ENCODE measurements at places on chromosomes 3 and 15.

DNA sequence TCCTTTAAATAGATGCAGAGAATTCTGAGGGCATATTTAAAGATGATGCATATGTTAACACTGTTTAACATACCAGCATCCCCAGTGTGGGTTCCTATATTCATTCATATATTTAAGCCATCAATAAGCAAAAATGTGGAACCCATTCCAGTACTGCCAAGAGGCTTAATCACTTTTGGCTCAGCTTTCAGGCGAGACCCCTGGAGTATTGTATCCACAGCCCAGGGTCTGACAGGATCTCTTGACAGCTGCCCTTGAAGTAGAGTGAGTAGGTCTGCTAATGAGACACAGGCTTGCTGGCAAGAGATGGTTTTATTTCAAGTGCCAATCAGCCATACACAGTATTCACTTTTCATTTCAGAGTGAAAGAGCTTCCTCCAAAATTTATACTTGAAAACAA, 367.3 kb downstream of the OCA2 start:
- DNase-seq = no peak

GRCh38 chr15:27873828-27874227, 225.3 kb downstream of the OCA2 start:
- no peak for DNase-seq

- DNase-seq = no peak
These were observed 301.1 kb downstream of the SHQ1 start for GRCh38 chr3:72547183-72547582.

GRCh38 chr15:50189633-50190032, 7.6 kb downstream of the SLC27A2 start:
- DNase-seq = no peak

GRCh38 chr3:99674086-99674789, 35.8 kb downstream of the COL8A1 start:
- peak; percentile 63 for DNase-seq

DNA sequence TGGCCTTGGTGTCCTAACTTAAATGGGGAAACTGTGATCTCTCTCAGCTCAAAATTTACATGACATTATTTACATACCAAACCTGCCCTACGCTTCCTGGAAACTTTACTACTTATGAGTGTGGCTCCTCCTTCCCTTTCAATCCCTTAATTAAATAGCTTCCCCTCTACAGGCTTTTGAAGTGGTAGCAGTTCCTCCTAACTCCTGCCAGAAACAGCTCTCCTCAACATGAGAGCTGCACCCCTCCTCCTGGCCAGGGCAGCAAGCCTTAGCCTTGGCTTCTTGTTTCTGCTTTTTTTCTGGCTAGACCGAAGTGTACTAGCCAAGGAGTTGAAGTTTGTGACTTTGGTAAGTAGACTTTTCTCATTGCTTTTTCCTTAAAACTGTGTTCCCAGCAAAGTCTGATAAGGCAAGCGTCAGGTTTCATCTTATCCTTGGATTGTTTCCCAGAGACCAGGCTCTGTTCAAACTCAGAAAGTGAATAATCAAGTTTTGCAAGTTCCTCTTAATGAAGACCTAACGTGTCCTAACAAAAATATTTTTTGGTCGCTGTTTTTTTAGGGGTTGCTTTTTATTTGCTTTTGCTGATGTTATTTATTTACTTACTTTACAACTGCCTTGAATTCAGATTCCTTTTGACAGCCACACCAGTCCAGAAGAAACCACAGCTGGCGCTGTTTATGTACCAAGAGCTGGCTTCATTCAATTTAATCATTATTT, at the start of gene ACP3:
TSS of gene ACP3 (plus strand) at position 179 of the 720 bp plus-strand sequence. CDS start at position 229, 50 bp downstream.
- peak; percentile 91 for DNase-seq

DNA sequence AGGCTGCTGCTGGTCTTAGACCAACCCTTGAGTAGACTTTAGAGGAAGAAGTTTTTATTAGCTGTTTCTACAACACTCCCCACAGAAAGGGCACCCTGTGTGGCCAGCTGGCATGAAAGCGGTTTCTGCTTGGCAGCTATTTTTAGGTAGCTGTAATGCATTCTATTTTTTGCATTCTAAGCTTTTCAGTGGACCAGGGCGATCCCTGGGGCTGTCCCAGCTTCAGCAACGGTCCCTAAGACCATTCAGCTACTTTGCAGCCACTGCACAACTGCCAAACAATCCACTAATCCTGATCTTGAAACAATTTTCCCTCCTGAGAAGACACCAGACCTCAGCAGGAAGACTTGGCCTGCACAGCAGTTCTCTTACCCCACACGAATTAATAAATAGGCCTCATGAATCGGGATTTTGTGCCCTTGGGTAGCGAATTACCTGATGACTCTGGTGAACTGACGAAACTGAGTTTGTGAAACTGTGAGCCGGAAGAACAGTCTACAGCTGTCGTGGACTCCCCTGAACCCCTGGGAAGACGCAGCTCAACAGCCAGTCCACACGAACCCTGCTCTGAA, 14.6 kb upstream of the TFRC start:
- no peak for DNase-seq

GRCh38 chr3:43766672-43767465, 76.1 kb downstream of the ABHD5 start:
- DNase-seq = no peak

DNA sequence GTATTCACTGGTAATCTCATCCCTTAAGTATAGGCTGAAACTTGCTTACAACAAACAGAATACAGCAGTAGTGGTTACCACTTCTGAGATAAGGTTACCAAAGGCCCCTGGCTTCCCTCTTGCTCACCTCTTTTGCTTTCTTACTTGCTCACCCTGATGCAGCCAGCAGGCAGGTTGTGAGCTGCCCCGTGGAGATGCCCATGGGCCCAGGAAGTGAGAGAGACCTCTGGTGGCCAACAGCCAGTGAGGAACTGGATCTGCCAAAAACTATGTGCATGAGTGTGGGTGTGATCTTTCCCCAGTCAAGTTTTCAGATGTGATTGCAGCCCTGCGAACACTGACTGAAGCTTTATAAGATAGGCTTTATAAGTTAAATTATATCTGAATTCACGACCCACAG, 48.7 kb downstream of the NMNAT3 start:
- no peak for DNase-seq

DNA sequence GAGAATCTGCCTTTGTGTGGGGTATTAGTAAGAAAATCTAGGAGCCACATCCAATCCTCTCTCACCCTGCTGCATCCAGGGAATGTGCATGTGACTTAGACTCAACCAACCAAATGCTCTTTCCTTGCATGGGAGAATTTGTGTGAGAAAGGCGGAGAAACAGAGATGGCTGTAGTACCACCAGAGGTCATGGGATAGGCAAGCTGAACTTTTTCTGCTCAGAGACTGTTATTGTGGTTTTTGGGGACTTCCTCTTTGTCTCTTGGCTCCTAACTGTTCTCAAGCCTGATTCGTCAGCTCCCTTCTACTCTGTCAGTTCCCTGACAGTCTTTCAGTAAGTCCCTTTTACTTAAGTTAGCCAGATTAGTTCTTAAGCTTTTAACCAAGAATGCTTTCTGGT, 2.6 kb upstream of the ZSCAN2 start:
- DNase-seq = peak; percentile 25

GRCh38 chr3:194941956-194942511, 256.4 kb downstream of the FAM43A start:
- no peak for DNase-seq

DNA sequence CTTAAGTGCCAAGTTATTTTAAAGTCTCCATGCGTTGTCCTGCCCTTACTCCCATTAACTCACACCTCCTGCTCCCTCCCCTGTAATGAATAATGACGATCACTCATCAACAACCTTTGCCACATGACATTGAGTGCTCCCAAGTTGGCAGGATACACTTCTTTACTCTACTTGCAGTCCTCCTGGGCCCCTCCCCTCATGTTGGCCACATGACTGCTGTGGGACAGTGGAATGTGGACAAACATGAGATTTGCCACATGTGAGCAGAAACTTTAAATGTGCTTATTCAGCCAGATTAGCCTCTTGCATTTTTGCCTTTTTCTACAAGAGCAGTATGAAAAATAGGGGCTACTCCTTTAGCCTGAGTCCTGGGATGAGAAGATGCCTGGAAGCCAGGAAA, 167.9 kb downstream of the DCLK3 start:
- no peak for DNase-seq

- DNase-seq = peak; percentile 53
These were observed 17.5 kb upstream of the BCHE start for GRCh38 chr3:165854696-165855095.

- no peak for DNase-seq
These were observed 287.4 kb upstream of the CTNNB1 start for GRCh38 chr3:40911928-40912327.

DNA sequence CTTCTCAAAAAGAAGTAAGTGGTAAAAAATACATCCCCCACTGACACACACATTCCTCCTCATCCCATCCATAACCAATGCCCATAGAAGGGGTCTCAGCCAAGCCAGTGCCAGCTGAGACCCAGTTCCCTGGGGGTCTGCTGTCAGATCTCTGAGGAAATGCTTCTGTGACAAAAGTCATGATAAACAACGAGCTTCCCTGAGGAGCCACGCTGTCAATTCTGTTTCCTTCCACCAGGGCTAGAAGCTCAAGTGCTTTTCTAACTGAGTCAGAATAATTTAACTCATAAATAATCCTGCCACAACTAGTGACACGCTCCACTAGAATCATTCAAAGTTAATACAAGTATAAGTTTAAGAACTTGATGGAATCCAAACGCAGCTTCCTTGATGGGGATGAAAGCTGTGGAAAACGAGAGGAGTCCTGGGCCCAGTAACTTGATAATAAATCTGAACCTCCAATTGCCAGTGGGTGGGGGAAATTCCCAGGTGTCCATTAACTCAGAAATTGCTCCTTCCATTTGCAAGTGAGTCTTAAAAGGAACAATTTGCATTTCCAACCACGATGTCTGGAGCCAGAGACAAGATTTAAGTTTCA, 348.7 kb upstream of the LMCD1 start:
- DNase-seq = no peak

- no peak for DNase-seq
These were observed 67.5 kb downstream of the TMEM39A start for GRCh38 chr3:119395923-119396358.

DNA sequence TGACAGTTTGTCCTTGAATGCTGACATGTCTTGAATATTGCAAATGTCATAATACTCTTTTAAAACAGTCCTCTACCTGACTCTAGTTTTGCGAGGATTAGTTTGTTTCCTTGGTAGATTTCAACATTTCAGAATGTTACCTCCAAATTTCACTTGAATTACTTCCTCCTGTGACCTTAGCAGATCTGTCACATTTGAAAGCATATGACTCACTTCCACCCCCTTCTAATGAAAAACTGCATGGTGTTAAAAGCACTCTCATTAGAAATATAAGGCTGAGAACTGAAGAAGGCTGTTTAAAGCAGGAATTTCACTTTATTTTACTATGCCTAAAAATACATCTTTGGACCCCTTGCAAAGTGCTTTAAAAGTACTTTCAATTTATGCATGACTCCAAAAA, 598.7 kb upstream of the TGFBR2 start:
- DNase-seq = no peak

DNA sequence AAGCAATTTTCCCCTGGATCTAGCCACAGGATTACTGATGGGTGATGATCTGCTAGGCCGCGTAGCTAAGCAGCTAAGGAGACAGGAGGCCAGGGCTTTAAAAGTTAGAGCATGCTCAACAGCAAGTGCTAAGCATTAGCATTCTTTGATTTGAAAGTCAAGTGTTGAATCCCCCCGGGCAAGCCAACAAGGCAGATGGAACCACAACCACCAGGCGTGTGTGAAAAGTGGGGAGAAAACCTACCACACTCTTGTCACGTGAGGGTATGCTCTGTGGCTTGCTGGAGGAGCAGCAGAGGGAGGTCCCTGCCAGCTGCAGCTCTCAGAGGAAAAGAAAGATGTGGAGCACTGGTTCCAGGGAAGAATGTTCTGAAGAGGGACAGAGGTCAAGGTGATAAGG, 20.9 kb downstream of the SLC51A start:
- no peak for DNase-seq

Measured in amniotic epithelial cell (primary cell).